ENCODE measurements at places on chromosomes 12 and 14. TPM values are rescaled to one million over a fixed set of nuclear protein-coding genes. Genes with fewer than 3 reads are reported as not detected.

Gene INHBC
- not detected for total RNA-seq

Gene DPPA3
- total RNA-seq: not detected

Gene BBOF1
- total RNA-seq: 1.4 TPM

GRCh38 chr12:58008634-58009033 lies 67.3 kb downstream of the ATP23 start:
- DNase-seq: no peak
- no peaks in the 10 kb centered on the region for H3K36me3 ChIP-seq
- H3K27ac ChIP-seq: no peak overlapping the region
- H3K4me3 ChIP-seq: no peak overlapping the region
- peaks cover 2% of the 10 kb centered on the region for H3K27me3 ChIP-seq

DNA sequence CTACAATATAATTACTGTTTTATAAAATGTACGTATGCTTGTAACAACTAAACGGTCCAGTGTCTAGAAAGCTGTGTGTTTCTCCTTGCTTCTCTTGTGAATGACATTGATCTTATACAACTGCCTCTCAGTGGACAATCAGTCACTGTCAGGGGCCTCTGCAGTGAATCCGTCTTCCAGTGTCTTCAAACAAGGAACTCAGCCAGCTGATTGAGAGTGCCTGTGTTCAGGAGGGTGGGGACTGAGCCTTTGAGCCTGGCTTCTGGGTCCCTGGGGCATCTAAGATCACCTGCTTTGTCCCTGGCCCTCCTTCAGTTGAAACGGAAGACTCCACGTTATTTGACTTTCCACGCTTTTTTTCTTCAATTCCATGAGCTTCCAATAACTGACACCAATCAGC lies 133.1 kb upstream of the SFSWAP start:
- peaks cover 3% of the 10 kb centered on the region for H3K27me3 ChIP-seq
- DNase-seq: no peak
- H3K4me1 ChIP-seq: no peaks in the 10 kb centered on the region
- no peaks in the 10 kb centered on the region for H3K36me3 ChIP-seq
- no peak overlapping the region for H3K4me3 ChIP-seq
- H3K27ac ChIP-seq: no peak overlapping the region

DNA sequence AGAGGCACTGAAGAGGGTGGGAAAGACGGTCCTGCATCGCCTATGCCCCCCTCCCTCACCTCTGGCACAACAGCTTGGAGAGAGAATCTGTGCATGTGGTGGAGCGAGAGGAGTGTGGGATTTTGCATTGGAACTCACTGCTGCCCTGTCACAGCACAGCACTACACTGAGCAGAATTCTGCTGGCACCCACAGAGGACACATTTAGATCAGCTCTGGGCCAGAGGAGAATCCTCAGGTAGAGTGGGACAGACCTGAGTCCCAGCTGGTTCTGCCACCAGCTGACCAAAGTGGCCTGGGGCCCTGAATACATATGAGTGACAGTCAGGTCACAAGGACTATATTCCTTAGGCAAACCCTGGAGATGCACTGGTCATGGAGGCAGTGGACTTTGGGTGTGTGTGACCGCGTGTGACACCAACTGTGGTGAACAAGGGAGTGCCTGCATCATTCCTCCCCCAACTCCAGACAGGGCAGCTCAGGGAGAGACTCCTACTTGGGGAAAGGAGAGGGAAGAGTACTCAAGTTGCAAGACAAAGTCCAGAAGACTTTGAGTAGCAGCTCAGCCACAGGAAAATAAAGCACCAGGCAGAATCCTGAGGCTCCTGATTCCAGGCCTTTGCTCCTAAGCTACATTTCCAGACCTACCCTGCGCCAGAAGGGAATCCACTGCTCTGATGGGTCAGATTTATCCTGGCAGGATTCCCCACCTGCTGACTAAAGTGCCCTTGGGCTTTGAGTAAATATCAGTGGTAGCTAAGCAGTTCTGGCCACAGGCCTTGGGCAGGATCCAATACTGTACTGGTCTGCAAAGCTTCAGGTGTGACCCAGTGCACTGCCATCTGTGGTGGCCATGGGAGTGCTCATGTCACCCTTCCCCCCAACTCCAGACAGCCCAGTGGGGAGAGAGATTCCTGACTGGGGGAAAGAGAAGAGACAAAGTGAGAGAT lies 10.6 kb upstream of the ACOT1 start:
- no peak for DNase-seq
- no peak overlapping the region for H3K4me3 ChIP-seq
- H3K4me1 ChIP-seq: no peaks in the 10 kb centered on the region
